ENCODE measurements at places on chromosomes 6 and 20.

- DNase-seq: no peak
These were observed 247.8 kb downstream of the KCNQ5 start for GRCh38 chr6:72869621-72870020.

- no peak for DNase-seq
These were observed 279.1 kb upstream of the THEMIS start for GRCh38 chr6:128179876-128180438.

DNA sequence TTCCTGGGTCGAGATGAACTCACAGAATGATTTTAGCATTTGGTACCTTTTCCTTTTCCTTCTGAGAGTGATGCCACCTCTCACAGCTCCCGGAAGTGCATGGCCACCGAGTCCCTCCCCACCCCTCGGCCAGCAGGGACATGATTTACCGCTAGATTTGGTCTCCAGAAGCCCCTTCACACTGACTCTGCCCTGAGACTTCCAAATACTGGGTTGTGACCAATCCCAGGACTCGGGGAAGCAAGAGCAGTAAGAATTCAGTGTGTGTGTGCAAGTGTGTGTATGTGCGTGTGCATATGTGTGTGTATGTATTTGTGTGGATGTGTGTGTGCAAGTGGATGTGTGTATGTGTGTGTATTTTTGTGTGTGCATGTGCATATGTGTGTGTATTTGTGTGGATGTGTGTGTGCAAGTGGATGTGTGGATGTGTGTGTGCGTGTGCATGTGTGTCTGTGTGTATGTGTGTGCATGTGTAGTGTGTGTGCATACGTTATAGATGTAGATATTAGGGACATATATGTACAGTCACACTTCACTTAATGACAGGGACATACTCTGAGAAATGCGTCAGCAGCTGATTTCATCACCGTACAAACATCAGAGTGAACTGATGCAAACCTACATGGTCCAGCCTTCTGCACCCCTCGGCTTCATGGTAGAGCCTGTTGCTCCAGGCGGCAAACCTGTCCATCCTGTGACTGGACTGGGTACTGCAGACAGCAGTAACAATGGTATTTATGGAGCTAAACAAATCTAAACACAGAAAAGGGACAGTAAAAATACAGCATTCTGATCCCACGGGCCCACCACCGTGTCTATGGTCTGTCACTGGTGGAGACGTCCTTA, 374.5 kb downstream of the TAF4 start:
- DNase-seq: no peak

GRCh38 chr6:125444006-125444923, 142.5 kb upstream of the HDDC2 start:
- DNase-seq: peak; percentile 74

GRCh38 chr6:1287103-1287591, 24.8 kb upstream of the FOXQ1 start:
- no peak for DNase-seq

- no peak for DNase-seq
These were observed 380.3 kb downstream of the DHX35 start for GRCh38 chr20:39342463-39342862.

All from NCI-H524 treated with DMSO at 0.1 percent for 48 hours (cell line).